Panc1 (cell line): ENCODE measurements at places on chromosomes 6 and 20.

- H3K36me3 ChIP-seq, result no peaks in the 10 kb centered on the region
- peaks cover 4% of the 10 kb centered on the region; the same call in 1 of the 2 replicates for H3K4me1 ChIP-seq
- no peak overlapping the region for H3K27ac ChIP-seq
- H3K27me3 ChIP-seq, result no peaks in the 10 kb centered on the region
These were observed 28.7 kb upstream of the PMEPA1 start for GRCh38 chr20:57738484-57738883.

DNA sequence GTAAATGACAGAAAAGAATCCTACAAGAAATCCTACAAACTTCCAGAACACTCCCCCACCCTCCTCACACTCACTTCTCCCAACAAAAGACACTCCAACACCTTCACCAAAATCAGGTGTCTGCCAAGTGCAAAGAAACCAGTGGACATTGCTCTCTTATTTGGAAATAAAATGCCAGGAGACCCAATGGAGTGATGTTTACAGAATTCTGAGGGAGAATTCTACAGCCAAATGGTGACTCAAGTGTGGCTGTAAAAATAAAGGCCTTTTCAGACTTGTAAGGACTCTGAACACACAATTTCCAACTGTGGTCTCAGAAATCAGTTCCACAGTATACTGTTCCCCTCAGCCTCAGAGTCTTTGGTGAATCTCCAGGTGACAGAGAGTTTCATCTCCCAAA lies 109.6 kb upstream of the CARMIL1 start:
- H3K4me3 ChIP-seq, result no peak overlapping the region
- no peak for DNase-seq
- no peak overlapping the region for H3K27ac ChIP-seq
- H3K36me3 ChIP-seq, result no peaks in the 10 kb centered on the region

DNA sequence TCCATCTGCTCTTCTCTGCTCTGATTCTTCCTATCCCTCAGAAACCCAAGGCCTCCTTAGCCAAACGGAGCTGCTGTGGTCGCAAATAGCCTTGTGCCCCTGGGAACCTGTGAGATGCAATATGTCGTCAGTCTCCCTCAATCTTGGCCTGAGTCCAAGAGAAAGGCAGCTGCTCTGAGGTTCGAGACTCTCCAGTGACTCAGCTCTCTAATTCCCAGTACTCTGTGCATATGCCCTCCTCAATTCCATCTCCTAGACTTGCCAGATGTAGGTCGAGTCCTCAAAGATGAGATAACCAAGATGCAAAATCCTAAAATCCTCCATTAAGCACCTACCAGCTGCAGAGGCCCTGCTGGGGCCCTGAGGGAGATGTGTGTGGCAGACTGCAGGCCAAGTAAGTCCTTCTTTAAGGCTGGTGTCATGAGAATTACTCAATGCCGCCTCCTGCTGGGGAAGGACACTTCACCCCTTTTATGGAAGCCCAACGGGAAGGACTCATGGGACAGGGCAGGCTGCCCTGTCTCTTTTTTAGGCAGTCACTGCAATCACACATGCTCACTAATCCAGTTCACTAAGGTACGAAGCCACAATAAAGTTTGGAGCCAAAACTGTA lies 28.5 kb downstream of the C6orf15 start:
- DNase-seq, result no peak
- no peaks in the 10 kb centered on the region for H3K27me3 ChIP-seq
- peaks cover 3% of the 10 kb centered on the region; the same call in 1 of the 2 replicates for H3K4me1 ChIP-seq
- H3K27ac ChIP-seq, result no peak overlapping the region
- H3K4me3 ChIP-seq, result no peak overlapping the region
- no peaks in the 10 kb centered on the region for H3K36me3 ChIP-seq

DNA sequence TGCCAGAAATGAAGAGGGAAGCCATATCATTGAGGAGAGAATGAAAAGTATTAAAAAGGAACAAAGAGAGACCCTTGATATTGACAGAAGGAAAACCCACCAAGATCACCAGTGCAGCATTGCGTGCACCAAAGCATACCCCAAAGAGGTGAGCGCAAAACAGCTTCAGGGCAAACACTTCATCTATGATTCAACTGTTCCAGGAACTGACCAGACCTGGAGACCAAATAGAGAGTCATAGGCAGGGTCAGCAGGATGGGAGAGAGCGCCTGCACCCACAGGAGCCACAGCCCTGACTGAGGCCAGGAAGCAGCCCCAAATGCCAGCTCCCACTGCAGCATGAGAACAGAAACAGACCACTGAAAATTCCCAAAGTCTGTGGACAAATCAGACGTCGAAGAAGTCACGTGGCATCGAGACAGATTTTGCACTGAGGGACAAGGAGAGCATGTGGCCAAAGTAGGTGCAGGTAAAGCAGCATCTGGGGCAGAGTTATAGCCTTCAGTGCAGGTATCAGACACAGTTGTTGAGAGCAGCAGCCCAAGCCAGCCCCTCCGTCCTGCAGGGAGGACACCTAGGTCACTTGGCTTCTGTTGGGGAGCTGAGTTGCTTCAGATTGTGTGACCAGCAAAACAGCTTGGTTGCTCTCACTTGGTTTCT lies 29.3 kb downstream of the CHRNA4 start:
- H3K36me3 ChIP-seq, result no peaks in the 10 kb centered on the region
- no peak overlapping the region for H3K4me3 ChIP-seq
- no peak overlapping the region for H3K27ac ChIP-seq
- DNase-seq, result no peak
- H3K27me3 ChIP-seq, result no peaks in the 10 kb centered on the region

- no peak overlapping the region for H3K4me3 ChIP-seq
- no peaks in the 10 kb centered on the region for H3K4me1 ChIP-seq
- DNase-seq, result no peak
- no peak overlapping the region for H3K27ac ChIP-seq
These were observed 39.5 kb downstream of the STAU1 start for GRCh38 chr20:49148601-49149000.

DNA sequence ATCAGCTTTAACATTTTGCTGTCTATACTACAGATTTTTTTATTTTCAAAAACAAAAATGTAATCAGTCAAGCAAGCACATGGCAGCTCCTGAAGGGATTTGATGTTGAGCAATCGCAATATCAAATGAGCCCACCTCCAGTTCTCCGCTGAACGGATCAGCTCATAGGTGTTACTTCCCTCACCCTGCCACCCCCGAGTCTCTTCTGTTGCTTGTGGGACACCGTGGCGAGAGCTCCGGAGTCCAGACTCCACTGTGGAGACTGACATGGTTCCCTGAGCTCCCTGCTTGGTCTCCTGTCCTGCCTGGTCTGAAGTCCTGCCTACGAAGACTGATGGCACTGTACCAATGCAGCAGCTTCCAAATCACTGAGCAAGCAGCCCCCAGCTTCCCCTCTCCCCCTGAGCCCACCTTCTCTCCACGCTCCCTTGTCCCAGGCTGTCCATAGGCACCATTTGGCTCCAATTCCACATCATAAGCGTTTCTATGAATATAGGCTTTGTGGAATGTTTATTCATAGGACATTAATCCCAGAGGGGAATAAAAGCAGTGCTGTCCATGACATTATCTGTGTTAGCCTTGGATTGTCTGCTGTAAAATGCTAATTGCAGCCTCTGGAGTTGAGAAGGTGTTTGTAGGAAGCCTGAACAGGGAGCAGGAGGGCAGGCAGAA lies 162.2 kb downstream of the LY86 start:
- no peak overlapping the region for H3K4me3 ChIP-seq
- no peaks in the 10 kb centered on the region for H3K27me3 ChIP-seq

DNA sequence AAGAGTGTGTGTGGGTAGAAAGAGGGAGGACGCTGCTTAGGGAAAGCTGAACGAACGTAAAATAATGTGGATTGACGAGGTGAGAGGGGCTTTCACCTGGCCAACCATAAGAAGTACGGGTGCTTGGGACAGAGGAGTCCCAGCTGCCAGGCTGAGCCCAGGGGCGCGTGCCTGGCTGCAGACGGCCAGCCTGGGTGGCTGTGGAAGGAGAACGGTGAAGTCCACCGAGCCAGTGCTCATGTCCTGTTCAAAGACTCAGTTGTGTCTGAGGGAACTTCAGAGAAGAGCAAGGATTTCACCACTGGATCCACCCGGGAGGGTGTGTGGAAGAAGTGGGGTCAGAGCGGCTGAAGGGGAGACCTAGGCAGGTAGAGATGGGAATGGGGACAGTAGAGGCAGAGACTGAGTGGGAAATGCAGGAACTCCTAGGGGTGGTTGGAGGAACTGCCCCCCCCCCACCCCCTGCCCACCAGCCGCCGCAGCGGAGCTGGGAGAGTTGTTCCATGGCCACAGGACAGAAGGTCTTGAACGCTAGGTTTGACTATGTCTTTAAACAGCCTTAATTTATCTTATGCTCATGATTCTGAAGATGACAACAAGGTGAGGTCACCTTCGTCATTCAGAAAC lies 68.1 kb upstream of the TBXT start:
- H3K27ac ChIP-seq, result no peak overlapping the region
- no peaks in the 10 kb centered on the region for H3K36me3 ChIP-seq
- H3K4me1 ChIP-seq, result no peaks in the 10 kb centered on the region
- no peak overlapping the region for H3K4me3 ChIP-seq
- DNase-seq, result no peak
